Lower lobe of right lung (tissue), 2 donors: ENCODE measurements at places on chromosomes 11 and 22. TPM values are rescaled to one million over a fixed set of nuclear protein-coding genes. Genes with fewer than 3 reads are reported as not detected.
A peak's percentile ranks its signal among the peaks of the same experiment; 100 is the strongest.

The ANKRD42 gene
- 15.9 TPM for total RNA-seq

GRCh38 chr11:85805387-85805786 is 5.6 kb downstream of the SYTL2 start:
- H3K4me3 ChIP-seq, result no peak overlapping the region
- no peaks in the 10 kb centered on the region for H3K27me3 ChIP-seq

DNA sequence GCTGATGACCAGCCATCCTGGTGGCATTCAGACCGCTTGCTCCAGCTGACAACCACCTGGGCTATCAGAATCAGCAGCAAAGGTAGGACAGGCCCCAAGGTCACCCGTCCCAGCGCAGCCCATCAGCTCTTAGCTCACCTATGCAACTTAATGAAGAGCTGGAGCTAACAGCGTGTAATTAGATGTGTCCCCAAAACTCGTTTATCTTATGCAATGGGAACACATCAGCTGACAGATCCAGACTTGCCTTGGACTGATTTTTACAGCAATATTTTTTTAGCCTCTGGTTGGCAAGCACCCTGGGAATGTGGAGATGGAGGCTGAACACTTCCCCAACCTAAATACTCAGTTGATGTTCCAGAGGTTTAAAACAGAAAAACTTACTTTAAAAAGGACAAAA is 76.0 kb downstream of the PACSIN2 start:
- H3K27me3 ChIP-seq, result no peaks in the 10 kb centered on the region
- H3K4me1 ChIP-seq, result peaks cover 69% of the 10 kb centered on the region
- H3K4me3 ChIP-seq, result no peak overlapping the region

DNA sequence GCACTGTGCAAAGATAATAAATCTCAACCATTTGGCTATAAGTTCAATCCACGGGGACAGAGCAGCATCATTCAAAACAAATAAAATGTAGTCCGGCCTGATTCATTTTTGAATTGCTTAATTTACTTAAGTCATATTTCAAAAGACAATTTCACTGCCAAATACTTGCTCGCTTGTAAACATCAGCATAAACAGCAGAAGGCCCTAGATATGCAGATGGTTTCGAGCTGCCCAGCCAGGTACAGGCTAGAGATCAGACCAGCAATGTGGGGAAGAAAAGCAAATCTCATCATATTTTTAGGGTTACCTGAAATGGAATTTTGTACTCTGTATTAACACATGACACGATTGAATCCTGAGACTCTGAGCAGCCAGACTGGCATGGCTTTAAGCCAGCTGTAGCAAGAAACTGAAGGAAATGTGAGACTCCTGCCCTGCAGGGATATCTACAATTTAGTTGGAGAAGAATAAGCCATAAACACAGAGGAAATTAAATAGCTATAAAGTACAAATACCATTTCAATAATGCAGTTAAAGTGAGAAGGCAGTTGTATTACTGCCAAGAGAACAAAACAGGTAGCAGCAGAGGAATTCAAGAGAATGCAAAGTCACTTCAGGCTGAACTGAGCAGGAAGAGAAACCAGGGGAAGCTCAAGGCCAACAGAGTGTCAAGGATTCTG is 440.3 kb downstream of the ETS1 start:
- no peak for DNase-seq
- no peaks in the 10 kb centered on the region for H3K27me3 ChIP-seq
- H3K36me3 ChIP-seq, result no peaks in the 10 kb centered on the region
- peaks cover 10% of the 10 kb centered on the region for H3K4me1 ChIP-seq
- no peak overlapping the region for H3K4me3 ChIP-seq

DNA sequence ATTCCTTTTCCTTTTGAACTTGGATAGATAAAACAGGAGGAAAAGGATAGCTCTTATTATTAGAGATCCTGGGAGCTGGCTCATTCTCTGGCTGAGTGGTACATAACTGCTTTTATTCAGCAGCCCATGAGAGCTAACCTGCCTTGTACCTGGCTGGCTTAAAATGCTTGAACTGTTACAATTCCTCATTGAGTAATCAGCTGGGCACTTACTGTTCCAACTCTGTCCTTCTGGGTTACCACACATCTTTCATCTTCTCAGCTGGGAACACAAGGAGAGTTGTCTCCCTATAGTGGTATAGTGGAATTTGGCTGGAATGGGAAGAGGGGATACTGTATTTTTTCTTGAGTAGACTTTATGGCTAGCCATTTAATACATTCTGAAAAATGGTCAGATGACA is 39.8 kb upstream of the SPTBN2 start:
- no peak for DNase-seq
- no peaks in the 10 kb centered on the region for H3K36me3 ChIP-seq
- no peak overlapping the region for H3K4me3 ChIP-seq
- H3K27me3 ChIP-seq, result no peaks in the 10 kb centered on the region

GRCh38 chr22:29758959-29759358 is 7.8 kb downstream of the ZMAT5 start:
- no peak overlapping the region for H3K27ac ChIP-seq

DNA sequence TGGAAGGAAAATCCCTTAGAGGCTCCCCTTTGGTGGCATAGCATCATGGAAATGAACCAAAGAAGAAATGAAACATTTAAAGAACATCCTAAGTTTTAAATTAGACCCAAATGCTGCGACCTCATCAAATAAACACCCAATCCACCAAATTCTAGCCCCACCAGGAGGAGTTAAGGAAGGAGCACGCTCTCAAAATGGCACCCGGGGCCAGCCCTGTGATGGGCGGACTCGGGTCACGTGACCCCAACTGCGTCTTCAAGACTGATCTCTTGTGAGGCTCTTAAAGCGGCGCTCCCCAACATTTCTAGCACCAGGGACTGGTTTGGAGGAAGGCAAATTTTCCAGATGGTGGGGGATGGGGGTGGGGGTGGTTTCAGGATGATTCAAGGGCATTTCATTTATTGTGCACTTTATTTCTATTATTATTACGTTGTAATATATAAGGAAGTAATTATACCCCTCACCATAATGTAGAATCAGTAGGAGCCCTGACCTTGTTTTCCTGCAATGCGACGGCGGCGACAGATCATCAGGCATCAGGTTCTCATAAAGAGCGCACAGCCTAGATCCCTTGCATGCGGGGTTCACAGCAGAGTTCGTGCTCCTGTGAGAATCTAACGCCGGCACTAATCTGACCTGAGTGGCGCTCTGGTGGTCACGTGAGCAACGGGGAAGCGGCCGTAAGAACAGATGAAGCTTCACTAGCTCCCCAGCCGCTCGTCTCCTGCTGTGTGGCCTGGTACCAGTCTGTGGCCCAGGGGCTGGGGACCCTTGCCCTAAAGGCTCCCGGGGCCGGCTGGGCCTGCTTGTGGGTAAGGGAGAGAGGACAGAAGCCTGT is 90.6 kb upstream of the SLC22A12 start:
- no peak overlapping the region for H3K27ac ChIP-seq
- peaks cover 3% of the 10 kb centered on the region for H3K27me3 ChIP-seq
- H3K4me3 ChIP-seq, result no peak overlapping the region
- peaks cover 6% of the 10 kb centered on the region for H3K4me1 ChIP-seq

The DLG2 gene
- total RNA-seq, result 7.2 TPM

- no peaks in the 10 kb centered on the region for H3K36me3 ChIP-seq
- no peaks in the 10 kb centered on the region for H3K4me1 ChIP-seq
- H3K4me3 ChIP-seq, result no peak overlapping the region
- no peak overlapping the region for H3K27ac ChIP-seq
Observed at GRCh38 chr11:133934599-133935550, 21.9 kb downstream of the IGSF9B start.

The NDUFS3 gene
- total RNA-seq, result 79.0 TPM

- H3K4me3 ChIP-seq, result no peak overlapping the region
- peaks cover 11% of the 10 kb centered on the region for H3K4me1 ChIP-seq
- no peak for DNase-seq
Observed at GRCh38 chr11:129866311-129866710, 29.1 kb downstream of the NFRKB start.

DNA sequence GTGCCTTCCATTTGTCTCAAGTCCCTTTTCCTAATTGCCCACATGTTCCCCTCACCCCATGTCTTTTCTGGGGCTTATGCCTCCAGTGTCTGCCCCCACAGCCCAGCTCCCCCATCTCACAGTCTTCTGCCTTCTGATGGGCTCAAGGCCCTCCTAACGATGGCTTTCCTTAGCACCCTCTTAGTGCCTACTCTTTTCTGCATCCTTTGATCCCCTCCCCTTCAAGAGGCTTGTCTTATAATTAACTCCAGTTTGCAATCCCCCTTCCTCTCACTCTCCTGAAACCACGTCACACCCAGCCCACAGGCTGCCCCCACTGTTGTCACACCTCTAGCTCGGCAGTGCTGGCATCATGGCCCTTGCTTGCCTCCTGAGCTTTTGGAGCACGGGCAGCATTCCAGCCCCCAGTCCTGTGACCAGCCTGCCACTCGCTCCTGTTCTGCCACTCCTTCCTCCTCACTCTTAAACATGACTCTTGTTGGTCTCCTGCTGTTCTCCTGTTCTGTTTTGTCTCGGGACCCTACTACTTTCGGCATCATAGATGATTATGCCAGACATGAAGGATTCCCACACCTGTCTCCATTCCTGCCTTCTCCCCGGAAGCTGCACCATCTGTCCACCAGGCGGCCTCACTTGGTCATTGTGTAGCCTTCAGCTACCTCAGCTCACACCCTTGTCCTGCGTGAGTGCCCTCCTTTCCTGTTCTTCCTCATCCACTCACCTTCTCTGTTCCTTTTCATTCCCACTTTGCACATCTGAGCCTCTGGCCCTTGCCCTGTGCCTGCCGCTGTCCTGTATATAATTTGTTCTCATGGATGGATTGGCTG is 26.1 kb downstream of the UBE2L3 start:
- peaks cover 35% of the 10 kb centered on the region for H3K4me1 ChIP-seq
- no peak overlapping the region for H3K4me3 ChIP-seq
- no peaks in the 10 kb centered on the region for H3K27me3 ChIP-seq

DNA sequence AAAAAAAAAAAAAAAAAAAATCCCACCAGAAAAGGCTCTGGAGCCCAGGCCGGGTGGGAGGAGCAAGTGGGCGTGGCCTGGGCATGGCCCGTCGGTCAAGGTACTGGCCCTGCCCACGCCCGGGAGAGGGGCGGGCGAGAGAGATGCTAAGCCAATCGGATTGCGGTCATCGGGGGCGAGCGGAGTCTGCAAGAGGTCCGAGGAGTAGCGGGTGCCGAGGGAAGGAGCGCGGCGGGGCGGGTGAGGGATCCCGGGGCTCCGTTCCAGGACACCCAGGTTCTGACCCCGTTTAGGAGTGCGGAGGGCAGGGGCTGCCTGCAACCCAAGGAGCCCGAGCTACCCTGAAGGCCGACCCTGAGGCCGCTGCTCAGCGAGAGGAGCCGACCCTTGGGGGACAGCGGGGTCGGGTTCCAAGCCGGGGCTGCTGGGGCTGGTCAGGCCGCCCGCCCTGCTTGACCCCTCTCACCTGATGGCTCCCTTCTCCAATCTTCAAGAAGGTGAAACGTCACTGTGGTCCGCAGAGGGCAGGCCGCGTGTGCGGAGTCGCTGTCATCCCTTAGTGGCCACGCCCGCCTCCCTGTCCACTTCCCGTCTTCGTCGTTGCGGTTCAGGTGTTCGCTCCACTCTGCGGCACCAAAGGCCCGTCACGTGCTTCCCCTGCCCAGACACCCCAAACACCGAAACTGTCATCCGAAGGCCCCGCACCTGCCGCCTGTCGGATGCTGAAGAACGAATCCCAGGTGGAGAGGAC is 11.1 kb upstream of the TAB1 start:
- H3K27ac ChIP-seq, result peak overlapping the region; percentile 41
- peak overlapping the region; percentile 73 for H3K4me3 ChIP-seq
- H3K4me1 ChIP-seq, result no peaks in the 10 kb centered on the region
- no peaks in the 10 kb centered on the region for H3K36me3 ChIP-seq

The APOL1 gene
- 85.8 TPM for total RNA-seq

DNA sequence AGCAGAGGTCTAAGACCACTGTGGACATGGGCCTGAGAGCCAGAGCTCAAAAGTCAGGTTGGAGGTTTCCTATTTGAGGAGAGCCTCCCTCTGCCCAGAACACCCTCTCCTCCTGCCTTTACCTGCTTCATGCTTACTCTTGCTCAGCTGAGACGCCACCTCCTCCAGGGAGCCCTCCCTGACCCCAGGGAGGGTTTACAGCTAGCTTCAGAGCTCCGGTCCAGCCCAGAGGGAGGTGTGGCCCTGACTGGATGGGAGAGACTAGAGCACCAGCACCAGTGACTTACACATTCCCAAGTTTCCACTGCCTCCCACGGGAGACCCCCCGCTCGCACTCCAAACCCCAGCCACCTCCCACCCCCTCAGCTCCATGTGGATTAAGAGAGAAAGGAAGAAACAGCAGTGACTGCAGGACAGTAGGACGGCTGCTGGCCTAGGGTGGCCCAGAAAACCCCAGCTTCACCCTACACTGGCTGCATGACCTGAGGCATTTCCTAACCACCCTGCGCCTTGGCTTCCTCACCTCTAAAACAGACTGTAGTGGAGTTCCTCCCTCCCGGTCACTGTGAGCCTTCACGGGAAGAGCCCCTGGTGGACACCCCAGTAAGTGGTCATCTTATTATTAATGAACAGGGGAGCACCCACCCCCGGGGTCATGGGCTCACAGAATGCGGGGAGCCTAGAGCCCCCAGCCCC is 24.5 kb upstream of the PDGFB start:
- H3K4me1 ChIP-seq, result peaks cover 5% of the 10 kb centered on the region
- no peak overlapping the region for H3K27ac ChIP-seq
- no peaks in the 10 kb centered on the region for H3K27me3 ChIP-seq
- DNase-seq, result no peak
- no peaks in the 10 kb centered on the region for H3K36me3 ChIP-seq
- H3K4me3 ChIP-seq, result no peak overlapping the region

DNA sequence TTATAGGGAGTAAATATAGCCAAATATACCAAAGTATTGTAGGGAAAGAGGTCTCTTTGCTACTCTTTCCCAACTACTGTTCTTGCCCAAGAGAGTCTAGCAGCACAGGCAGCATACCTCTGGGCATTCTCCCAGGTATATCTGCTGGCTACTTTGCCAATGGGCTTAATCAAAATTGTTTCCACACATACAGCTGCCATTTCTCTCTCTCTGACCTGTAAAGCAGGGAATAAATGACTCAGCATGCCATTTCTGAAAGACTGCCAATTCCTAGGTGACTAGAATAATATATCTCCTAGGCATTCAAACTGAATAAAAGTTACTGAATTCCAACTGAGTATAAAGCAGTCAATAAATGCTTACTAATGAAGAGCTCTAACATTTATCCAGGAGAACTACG is 44.6 kb downstream of the RDX start:
- no peaks in the 10 kb centered on the region for H3K27me3 ChIP-seq
- no peak for DNase-seq
- peaks cover 83% of the 10 kb centered on the region for H3K36me3 ChIP-seq

- peak overlapping the region; percentile 76 for H3K27ac ChIP-seq
- no peaks in the 10 kb centered on the region for H3K36me3 ChIP-seq
- peak; percentile 57 for DNase-seq
- H3K27me3 ChIP-seq, result peaks cover 3% of the 10 kb centered on the region
- H3K4me3 ChIP-seq, result no peak overlapping the region
Observed at GRCh38 chr11:117823946-117824420, 561 bp downstream of the FXYD2 start.
